ENCODE measurements at places on chromosomes 7 and 10.
A peak's percentile ranks its signal among the peaks of the same experiment; 100 is the strongest.

GRCh38 chr10:94902570-94902969 lies 35.9 kb upstream of the CYP2C9 start:
- DNase-seq, result no peak

GRCh38 chr7:36469236-36469635 lies 79.6 kb downstream of the ANLN start:
- DNase-seq, result no peak

GRCh38 chr10:93376372-93377293 lies 105.5 kb downstream of the MYOF start:
- peak; percentile 31 for DNase-seq

GRCh38 chr10:48336978-48337599 lies 30.6 kb downstream of the MAPK8 start:
- no peak for DNase-seq

- no peak for DNase-seq
Observed at GRCh38 chr10:17576768-17577167, 40.4 kb downstream of the HACD1 start.

DNA sequence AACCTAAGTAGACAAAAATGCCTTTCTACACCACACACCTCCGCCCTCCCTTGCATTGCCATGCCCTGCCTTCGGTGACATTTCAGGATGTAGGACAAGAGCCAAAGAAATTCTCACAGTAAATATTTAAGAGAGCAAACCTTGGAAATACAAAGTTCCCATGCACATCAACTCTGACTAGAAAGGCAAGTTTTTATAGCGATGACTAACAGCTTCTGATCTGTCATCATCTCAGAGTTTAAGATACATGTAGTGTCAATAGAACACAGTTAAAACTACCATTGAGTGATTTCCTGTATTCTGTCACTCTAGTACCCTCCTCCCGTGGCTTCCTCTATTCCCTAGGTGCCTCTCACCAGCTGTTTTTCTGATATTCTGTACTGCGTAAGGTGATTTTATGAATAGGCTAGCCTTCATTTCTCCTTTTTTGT lies 20.7 kb downstream of the SLC16A9 start:
- DNase-seq, result no peak

- DNase-seq, result no peak
Observed at GRCh38 chr7:66736892-66737291, 3.6 kb upstream of the RABGEF1 start.

DNA sequence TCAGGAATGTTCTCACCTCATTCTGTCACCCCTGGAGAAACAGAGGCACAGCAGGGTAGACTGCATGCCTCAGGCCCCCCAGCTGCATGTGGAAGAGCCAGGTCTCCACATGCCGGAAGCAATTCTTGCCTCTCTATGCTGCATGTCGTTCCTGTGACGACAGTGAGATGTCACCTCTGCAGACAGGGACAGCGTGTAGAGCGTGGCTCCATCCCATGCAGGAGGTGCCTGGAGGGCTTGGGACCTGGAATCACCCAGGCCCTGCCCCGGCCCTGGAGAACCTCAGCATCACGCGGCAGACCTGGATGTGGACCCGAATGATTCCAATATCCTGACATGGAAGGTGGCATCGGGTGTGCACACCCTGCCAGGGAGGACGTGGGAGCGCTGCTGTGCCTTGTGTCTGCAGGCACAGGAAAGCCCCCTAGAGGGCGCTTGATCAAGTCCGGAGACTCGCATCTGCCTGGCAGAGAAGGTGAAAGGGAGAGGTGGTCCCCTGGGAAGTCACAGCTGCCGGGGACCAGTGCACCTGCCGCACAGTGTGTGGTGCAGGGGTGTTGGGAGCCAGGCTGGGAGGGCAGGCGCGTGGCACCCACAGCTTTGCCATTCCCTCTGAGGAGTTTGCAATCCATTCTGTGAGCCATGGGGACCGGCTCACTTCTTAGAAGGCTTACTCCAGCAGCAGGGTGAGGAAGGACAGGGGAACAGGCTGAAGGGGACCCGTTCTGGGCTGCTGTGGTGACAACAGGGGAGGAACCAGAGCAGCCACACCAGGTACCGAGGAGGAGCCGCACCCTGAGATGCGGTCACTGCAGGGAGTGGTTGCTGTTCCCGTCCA lies 45.3 kb upstream of the EN2 start:
- peak; percentile 72 for DNase-seq

Measured in NCI-H1930 (cell line).